ENCODE measurements at places on chromosomes 7 and 10.

DNA sequence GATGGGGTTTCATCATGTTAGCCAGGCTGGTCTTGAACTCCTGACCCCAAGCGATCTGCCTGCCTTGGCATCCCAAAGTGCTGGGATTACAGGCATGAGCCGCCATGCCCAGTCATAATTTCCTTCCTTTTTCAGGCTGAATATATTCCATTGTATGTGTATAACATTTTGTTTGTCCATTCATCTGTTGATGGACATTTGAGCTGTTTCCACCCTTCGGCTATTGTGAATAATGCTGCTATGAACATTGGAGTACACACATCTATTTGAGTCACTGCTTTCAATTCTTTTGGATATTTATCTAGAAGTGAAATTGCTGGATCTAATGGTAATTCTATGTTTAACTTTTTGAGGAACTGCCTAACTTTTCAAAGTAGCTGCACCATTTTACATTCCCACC, 34.6 kb downstream of the TLX1 start:
- DNase-seq, result no peak

DNA sequence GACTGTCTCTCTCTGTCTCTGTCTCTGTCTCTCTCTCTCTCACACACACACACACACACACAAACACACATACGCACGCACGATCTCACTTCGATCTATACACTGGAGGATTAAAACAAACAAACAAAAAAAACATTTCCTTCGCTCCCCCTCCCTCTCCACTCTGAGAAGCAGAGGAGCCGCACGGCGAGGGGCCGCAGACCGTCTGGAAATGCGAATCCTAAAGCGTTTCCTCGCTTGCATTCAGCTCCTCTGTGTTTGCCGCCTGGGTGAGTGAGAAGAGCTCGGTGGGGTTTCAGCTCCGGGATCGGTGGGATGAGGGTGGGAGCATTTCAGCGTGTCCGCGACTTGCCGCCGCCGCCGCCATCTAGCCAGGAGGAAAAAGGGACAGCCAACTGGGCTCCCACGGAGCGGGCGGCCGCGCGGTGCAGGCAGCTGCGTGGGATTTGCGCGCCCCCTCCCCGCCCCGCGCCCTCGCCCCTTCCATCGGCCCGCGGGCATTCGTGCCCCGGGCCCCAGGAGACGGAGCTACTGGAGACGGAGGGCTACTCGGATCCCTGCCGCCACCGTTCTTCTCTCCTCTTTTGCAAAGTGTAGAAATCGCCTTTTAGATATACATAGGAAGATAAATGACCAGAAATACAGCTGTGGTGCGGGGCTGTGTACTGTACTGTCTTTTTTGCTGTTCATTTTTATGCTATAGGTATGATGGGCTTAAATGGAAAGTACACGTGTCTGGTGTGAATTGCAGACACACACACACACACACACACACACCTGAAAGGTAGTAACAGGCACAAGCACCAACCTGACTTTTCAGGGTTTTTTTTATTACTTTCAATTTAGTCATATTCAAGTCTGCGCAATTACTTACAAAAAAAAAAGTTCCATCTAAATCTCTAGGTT, 581 bp downstream of the PTPRZ1 start:
- no peak for DNase-seq

DNA sequence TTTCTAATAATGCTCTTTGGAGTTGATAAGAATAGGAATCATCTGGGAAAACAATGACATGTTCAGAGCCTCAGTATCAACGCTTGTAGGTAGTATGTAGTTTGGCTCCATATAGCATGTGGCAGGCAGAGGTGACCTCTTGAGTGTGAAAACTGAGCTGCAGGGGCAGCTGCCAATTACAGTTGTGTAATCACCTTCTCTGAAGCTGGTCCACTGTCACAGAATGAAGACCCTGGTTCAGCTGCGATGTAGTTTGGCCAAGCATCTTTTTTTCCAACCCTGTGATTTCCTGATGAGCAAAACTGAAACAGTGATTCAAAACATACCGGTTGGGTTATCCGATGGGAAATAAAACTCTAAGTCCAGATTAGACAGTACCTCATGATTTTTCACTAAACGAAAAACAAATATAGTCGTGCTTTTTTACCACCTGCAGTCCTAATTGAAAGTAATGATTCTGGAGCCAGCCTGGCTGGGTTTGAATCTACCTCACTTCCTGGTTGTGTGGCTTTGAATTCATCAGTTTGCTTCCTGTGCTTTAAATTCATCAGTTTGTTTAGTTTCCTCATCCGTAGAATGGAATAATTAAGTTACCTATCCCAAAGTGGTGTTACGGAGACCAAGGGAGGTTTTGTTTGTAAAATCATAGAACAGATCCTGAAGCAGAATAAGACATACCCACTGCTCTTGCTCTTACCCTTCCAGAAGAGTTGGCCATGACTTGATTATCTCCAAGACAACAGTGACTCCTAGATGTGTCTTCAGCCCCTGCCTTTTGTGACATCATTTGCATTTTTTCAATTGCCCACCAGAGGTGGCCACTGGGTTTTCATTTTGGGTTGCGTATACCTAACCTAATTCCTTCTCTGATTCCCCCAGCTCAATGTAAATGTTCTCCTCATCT, 87.4 kb downstream of the CELF2 start:
- no peak for DNase-seq

- DNase-seq, result no peak
Measured at GRCh38 chr7:150952331-150953050, 25.6 kb downstream of the KCNH2 start.

DNA sequence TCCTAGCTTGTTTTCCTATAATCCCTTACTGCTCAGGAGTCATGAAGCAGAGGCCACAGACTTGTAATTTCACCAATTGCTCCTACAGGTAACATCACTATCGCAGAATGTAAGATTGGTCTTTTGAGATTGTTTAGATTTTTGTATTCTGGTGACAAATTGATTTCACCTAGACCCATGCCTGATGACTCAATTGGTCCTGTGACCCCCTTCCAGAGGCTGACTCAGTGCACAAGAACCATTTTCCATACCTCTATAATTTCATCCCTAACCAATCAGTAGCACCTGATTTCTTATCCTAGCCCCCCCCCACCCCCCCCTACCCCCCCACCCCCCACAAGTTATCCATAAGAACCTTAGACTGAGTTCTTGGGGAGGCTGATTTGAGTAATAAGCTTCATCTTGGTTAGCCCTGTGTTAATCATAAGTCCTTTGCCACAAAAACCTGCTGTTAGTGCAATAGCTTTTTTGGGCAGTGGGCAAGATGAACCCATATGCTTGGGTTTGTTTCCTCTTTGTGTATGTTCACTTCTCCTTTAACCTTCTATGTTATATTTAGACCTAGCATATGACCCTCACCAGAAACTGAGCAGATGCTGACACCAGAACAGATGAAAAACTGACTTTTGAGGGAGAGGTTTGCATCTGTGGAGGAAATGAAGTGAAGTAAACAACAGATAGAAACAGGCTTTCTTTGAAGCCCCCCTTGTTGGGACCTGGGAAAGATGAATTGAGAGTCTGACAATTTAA, 187.1 kb downstream of the KIF20B start:
- no peak for DNase-seq

GRCh38 chr7:155000795-155001194, 2.1 kb downstream of the PAXIP1 start:
- DNase-seq, result no peak

DNA sequence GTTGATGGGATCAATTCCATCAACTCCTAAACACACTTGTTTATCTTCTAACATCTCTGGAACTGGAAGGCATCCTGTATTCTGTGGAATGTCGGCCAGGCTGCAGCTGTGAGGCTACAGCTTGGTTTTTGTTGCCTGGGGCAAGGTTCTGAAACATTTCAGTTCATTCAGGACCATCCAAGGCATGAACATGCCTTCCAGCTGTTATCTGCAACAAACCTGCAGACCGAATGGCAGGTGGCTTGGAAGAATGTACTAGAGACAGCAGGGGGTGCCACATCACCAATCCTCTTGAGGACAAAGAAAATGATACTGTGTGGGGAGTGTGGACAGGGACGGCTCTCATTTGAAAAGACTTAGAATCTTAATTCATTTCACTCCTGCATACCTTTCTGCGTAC, 12.4 kb downstream of the PAPOLB start:
- no peak for DNase-seq

GRCh38 chr7:69946901-69947300, 348.6 kb downstream of the AUTS2 start:
- DNase-seq, result no peak

DNA sequence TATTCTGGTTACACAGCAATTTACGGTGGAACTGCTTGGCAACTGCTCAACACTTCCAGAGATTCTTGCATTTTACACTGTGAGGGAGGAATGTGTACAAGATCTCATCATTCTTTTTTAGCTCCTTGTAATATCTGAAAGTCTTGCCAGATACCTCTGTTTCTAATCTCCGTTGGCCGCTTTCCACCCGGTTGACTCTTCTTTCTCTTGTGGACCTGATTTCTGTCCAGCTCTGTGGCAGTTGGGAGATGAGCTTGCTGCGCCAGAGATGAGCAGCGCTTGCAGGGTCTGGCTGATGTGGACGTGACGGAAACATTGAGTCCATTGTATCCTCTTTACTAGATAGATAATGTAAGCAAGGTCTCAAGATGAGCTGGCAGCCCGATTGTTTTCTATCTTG, 27.6 kb downstream of the SPAG6 start:
- no peak for DNase-seq

DNA sequence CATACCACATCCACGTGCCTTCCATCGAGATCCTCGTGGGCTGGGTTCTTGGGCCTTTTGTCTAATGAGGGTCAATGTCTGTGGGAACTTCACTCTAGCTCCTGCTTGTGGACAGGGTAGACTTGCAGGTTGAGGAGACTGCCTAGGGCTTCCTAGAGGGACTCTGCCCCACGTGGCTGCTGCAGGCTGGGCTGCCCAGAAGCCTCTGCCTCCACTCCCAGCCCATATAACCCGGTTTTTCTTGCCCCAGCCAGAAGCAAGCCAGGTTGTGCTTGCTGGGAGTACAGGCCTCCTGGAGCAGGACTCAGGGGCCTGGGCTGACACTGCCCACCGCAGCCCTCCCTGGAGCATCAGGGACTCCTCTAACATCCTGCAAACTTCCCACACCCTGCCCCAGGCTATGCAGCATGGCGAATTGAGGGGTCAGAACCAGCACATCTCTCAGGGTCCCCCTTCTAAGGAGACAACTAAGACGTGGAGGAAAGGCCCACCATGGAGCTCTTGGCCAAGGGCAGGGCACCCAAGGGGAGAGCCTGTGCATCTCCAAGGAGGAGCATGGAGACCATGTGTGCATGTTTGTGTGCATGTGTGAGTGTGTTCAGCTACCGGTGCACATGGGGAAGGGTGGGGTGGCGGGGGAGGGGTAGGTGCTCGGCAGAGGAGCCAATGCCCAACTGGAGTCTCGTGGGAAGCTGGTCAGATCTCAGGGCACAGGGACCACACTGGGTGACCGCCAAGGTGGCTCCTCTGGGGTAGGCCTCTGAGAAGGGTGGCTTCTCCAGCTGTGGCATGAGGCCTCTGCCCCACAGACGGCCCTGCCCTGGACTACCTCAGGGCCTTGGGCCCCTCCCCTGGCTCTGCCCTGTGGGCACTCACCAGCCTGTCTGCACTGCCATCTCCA, 62.6 kb downstream of the RASGEF1A start:
- no peak for DNase-seq

GRCh38 chr7:75578081-75578480, 86.0 kb downstream of the SPDYE5 start:
- DNase-seq, result no peak

DNA sequence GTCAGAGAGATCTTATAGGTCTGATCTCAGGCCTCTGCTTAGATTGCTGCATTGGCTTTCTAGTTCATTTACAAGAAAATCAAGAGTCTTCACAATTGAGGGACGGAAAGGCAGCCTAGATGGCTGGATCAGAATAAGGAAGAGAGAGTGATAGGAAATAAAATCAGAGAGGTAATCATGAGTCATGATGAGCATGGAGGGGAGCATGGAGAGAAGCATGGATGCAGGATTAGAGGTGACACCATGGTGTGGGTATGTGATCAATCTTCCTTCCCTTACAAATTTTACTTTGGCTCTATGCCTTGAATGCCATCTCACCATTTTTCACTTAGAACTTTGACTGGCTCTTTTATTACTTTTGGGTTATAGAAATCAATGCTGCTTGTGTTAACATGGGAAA, 1.4 kb downstream of the BCCIP start:
- no peak for DNase-seq

GRCh38 chr10:122474131-122474818, 12.9 kb downstream of the HTRA1 start:
- no peak for DNase-seq

GRCh38 chr7:21945454-21946221, at the start of gene CDCA7L:
CDCA7L (minus strand) TSS chr7:21945899; CDS start chr7:21945804, 95 bp downstream.
- DNase-seq, result peak; percentile 54

- DNase-seq, result no peak
Measured at GRCh38 chr10:17923728-17924127, 28.0 kb upstream of the SLC39A12 start.

GRCh38 chr10:49645417-49645816, 31.6 kb downstream of the CHAT start:
- no peak for DNase-seq

GRCh38 chr7:131124001-131124629, 203.6 kb upstream of the MKLN1 start:
- no peak for DNase-seq

DNA sequence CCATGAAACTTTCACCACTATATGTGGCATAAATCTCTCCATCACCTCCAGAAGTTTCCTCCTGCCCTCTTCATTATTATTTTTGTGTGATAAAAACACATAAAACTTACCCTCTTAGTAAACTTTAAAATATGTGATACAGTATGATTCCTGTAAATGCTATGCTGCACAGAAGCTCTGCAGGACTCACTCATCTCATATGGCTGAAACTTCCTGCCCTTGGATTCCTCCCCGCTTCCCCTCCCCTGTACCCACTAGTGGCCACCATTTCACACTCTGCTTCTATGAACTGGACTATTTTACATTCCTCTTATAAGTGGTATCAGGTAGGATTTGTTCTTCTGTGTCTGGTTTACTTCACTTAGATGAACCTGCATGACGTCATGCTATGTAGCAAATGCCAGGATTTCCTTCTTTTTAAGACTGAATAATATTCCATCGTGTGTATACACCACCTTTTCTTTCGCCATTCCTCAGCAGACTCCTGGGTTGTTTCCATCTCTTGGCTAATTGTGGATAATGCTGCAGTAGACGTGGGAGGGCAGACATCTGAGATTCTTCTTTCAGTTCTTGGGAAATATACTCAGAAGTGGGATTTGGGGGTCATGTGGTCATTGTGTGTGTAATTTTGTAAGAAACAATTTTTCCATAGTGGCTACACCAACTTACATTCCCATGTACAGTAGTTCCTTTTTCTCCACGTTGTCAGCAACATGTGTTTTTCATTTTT, 335.2 kb downstream of the SDK1 start:
- DNase-seq, result no peak

GRCh38 chr7:90592033-90592432, 4.1 kb upstream of the CDK14 start:
- DNase-seq, result no peak

- no peak for DNase-seq
Measured at GRCh38 chr7:27532314-27532713, 130.4 kb downstream of the HIBADH start.

- DNase-seq, result no peak
Measured at GRCh38 chr7:101861218-101861775, 43.9 kb downstream of the CUX1 start.

- DNase-seq, result no peak
Measured at GRCh38 chr7:157020514-157021070, 10.1 kb upstream of the MNX1 start.

GRCh38 chr7:34165927-34166550, 260.7 kb downstream of the BMPER start:
- DNase-seq, result no peak
